ENCODE measurements at places on chromosomes 16 and 17.

GRCh38 chr17:282912-283882 lies 69.4 kb downstream of the RPH3AL start:
- DNase-seq = no peak

DNA sequence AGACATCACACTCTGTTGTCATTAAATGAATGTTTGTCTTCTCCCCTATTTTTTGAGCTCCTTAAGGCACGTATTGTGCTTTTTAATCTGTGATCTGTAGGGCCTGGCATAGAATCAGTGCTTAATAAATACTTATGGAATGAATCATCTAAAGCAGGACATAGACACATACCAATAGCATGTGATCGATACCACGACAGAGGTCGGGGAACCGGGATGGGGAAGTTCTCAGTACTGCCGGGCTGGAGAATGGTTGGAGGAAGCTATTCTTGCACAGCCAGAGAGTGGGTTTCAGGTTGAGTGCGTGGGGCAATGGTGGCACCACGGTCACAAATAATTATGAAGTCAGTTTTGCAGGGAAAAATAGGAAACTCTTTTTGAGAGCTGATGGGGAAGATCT lies 26.8 kb downstream of the NLRP1 start:
- DNase-seq = no peak

GRCh38 chr17:48011405-48012150 lies 26.0 kb downstream of the COPZ2 start:
- peak; percentile 78 for DNase-seq

GRCh38 chr17:21058098-21058893 lies 15.5 kb upstream of the USP22 start:
- DNase-seq = no peak

DNA sequence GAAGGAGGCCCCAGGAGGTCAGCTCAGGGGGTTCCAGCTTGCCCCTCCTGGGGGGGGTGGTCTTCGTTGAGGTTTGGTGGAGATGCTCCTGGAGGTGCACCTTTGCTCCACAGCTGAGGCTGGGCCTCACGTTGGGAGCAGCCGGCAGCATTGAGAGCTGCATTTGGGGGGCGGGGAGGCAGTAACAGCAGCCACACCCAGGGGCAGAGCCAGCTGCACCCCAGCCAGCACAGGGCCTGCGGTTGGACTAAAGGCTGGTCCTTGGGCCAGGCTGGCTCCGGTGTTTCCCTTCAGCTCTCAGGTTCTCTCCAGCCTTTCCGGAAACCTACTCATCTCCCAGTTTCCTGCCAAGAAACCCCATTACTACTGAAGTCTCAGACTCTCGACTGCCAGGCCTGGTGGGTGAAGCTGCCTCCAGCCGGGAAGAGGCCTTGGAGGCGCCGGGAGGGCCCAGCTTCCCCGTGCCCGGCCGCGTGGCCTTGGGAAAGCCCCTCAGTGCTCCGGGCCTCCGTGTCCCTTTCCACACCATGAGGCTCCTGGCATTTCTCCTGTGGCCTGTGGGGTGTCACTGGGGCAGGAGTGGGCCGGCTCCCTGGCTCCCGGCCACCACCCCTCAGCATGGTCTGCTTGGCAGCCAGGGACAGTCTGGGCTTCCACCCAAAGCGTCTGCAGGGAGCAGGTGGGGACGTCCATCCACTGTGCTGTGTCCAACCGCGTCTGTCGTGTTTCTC lies 14.0 kb upstream of the BAIAP2 start:
- DNase-seq = no peak

DNA sequence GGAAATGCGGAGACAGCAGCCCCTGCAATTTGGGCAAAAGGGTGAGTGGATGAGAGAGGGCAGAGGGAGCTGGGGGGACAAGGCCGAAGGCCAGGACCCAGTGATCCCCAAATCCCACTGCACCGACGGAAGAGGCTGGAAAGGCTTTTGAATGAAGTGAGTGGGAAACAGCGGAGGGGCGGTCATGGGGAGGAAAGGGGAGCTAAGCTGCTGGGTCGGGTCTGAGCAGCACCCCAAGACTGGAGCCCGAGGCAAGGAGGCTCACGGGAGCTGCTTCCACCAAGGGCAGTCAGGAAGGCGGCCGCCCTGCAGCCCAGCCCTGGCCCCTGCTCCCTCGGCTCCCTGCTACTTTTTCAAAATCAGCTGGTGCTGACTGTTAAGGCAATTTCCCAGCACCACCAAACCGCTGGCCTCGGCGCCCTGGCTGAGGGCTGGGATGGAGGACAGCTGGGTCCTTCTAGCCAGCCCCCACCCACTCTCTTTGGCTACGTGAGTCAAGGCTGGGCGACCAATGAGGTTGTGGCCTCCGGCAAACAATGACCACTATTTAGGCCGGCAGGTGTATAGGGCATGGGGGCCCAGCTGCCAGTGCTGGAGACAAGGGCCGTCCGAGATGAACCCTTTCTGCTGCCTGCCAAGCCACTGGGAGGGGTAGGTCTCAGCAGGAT lies 507 bp downstream of the SERPINF1 start:
- no peak for DNase-seq

GRCh38 chr16:55622930-55623561 lies 32.7 kb upstream of the SLC6A2 start:
- DNase-seq = peak; percentile 52

DNA sequence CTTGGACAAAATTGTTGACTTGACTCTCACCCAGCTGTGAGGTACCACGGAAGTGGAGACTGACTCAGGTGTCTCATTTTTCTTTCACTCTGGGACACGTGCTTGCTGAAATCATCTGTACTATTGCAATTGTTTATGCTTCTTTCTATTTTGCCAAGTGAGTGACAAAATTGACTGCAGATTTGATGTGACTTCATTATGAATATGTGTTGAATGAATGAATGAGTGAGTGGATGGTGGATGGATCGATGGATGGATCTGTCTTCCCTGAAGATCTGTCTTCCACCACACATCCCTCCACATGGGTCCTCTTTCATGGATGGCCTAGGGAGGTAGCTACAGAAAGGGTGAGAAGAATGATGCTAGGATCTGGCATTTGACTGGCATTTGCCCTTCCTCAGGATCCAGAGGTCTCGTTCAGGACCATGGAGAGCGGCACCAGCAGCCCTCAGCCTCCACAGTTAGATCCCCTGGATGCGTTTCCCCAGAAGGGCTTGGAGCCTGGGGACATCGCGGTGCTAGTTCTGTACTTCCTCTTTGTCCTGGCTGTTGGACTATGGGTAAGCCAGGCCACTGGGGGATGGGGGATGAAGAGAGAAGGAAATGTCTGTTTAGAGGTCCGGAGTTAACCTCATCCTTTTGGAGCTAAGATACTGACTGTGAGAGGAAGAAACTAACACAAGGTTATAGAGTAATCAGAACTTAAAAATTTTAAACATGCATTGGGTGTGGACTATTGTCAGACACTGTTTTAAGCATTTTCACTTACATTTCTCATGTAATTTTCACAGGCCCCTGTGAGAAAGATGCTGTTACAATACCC lies 12.7 kb downstream of the SLC5A11 start:
- DNase-seq = no peak

- DNase-seq = no peak
Measured at GRCh38 chr16:351804-352520, 561 bp downstream of the AXIN1 start.

- no peak for DNase-seq
Measured at GRCh38 chr17:72946156-72946555, 146.3 kb downstream of the SLC39A11 start.

DNA sequence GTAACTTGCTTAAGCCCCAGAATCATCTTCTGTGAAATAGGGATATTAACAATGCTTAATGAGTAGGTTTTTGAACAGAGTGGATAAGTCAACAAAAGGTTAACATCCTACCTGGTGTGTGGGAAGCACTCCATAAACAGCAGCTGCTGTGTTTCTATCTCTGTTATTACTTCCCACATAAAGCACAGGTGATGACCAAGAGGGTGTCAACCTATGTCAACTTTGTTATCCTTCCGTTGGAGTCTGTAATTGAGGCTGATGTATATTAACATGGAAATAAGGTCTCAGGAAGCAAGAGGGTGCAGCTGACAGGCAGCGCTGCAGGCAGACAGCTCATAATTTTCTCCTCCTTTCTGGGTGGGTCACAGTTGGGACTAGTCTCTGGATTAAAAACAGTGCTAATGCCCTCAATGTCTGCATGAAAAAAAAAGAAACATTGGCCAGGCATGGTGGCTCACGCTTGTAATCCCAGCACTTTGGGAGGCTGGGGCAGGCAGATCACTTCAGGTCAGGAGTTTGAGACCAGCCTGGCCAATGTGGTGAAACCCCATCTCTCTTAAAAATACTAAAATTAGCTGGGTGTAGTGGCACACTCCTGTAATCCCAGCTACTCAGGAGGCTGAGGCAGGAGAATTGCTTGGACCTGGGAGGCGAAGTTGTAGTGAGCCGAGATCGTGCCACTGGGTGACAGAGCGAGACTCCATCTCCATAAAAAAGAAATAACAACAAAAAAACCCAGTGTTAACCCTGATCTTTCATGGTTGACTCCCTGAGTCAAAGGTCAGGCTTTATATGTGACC lies 269.6 kb downstream of the SNX29 start:
- peak; percentile 49 for DNase-seq

DNA sequence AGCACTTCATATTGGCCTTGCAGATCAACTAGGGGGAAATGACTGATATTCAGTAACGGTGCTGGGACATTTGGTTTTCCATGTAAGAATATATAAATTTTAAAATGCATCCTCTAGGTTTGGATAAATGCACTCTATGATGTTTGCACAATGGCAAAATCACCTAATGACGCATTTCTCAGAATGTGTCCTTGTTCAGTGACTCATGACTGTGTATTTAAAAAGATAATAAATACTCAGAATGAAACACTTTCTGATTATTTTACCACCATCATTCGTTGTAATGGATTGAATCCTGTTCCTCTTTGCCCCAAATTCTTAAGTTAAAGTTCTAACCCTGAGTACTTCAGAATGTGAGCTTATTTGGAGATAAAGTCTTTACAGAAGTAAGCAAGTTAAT lies 17.2 kb upstream of the ADGRG1 start:
- DNase-seq = no peak

DNA sequence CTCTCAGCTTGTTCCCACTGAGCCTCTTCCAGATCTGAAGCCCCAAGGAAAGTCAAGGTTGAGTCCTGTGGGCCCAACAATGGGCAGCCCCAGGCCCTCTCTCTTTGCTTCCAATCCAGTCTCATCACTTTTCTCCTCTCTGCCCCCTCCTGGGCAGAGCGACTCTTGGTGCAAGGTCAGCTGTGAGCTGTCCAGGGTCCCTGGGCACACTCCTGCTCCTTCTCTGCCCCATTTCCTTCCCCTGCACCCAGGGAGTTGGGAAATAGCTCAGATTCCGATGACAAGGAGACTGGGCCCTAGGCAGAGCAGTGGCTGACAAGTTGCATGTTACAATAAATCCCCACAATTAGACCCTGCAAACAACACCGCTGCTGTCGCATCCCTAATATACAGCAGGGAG lies 16.1 kb upstream of the CRHR1 start:
- DNase-seq = no peak

- no peak for DNase-seq
Measured at GRCh38 chr17:67818110-67819002, 6.9 kb upstream of the BPTF start.

DNA sequence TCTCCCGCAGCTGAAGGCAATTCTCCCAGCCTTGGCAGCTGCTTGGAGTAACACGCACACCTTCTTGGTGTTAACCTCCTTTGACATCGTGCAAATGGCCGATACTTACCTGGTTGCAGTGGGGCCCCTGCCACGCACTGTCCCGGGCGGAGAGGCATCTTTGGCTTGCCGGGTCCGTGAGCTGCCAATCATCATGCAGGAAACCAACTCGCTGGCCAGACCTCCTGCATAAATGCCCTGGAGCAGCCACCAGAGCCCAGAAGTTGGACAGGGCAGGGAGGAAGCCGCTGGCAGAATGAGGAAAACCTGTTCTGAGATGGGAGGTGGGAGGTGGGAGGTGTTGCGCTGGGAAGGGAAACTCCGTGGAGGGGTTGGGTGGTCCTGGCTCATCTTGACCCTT lies 41.7 kb upstream of the CREBBP start:
- no peak for DNase-seq

GRCh38 chr16:30082545-30083090 lies 6.8 kb downstream of the PPP4C start:
- DNase-seq = no peak

DNA sequence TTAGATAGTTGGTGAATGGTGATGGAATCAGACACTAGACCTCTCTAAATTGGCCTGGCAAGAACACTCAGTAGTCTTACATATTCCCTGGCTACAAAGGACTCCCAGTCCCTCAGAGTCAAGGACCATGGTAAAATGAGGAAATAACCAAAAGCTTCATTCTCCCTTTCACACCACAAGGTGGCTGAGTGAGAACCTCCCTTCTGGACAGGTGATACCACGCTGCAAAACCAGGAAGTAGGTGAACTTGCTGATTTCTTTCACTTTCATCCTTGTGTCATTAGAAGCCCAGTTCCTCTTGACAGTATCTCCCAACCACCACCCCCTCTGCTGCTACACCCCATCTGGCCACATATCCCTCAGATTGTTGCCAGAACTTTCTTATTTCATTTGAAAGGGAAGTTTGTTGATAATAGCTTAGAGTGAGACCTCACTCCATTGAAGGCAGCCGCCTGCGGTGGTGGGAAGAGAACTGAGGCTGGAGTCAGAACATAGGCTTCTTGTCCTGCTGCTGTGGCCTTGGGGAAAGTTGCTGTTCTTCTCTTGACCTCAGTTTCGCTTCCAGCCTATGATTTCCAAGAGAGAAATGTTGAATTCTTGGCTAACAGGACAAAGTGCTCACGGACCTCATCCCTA lies 290.6 kb upstream of the CCL2 start:
- no peak for DNase-seq

- DNase-seq = no peak
Measured at GRCh38 chr17:5630434-5630833, 46.1 kb upstream of the NLRP1 start.

- DNase-seq = no peak
Measured at GRCh38 chr16:12602811-12603698, 200.6 kb downstream of the CPPED1 start.

GRCh38 chr17:37737081-37737480 lies 7.8 kb downstream of the HNF1B start:
- no peak for DNase-seq

GRCh38 chr17:8873801-8874715 lies 6.6 kb upstream of the PIK3R6 start:
- no peak for DNase-seq

GRCh38 chr17:78205124-78205775 lies 8.8 kb upstream of the BIRC5 start:
- DNase-seq = no peak

DNA sequence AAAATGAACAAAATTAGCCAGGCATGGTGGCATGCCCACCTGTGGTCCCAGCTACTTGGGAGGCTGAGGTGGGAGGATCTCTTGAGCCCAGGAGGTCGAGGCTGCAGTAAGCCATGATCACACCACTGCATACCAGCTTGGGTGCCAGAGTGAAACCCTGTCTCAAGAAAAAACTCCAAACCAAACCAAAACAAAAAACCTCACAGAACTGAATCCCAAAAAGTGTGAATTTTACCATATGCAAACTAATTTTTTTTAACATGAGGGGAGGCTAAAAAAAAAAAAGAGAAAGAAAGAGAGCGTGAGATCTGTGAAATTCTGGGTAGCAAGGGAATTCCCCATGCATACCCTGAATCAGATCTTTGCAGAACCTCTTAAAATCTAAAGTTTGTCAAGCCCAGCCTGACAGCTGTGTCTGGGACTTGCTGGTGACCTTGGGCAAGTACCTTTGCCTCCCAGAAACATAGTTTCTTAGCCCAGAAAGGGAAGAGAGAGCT lies 17.1 kb upstream of the CDH1 start:
- no peak for DNase-seq

GRCh38 chr17:35795007-35795870 lies at the start of gene MMP28:
MMP28 (minus strand) TSS chr17:35795641; CDS start chr17:35795377, 264 bp downstream.
- peak; percentile 34 for DNase-seq

GRCh38 chr16:4324492-4325252 lies 8.8 kb downstream of the GLIS2 start:
- no peak for DNase-seq

GRCh38 chr16:1119766-1120576 lies 23.9 kb upstream of the C1QTNF8 start:
- DNase-seq = no peak
